ENCODE measurements at places on chromosomes 12 and 14.

GRCh38 chr14:89958966-89959365 is 3.2 kb downstream of the TDP1 start:
- DNase-seq, result no peak

- no peak for DNase-seq
Measured at GRCh38 chr12:48261773-48262172, 58.7 kb upstream of the OR10AD1 start.

GRCh38 chr14:95620659-95621059 is 65.6 kb upstream of the TCL1B start:
- DNase-seq, result no peak

GRCh38 chr14:92022036-92022435 is 17.8 kb downstream of the TRIP11 start:
- no peak for DNase-seq

DNA sequence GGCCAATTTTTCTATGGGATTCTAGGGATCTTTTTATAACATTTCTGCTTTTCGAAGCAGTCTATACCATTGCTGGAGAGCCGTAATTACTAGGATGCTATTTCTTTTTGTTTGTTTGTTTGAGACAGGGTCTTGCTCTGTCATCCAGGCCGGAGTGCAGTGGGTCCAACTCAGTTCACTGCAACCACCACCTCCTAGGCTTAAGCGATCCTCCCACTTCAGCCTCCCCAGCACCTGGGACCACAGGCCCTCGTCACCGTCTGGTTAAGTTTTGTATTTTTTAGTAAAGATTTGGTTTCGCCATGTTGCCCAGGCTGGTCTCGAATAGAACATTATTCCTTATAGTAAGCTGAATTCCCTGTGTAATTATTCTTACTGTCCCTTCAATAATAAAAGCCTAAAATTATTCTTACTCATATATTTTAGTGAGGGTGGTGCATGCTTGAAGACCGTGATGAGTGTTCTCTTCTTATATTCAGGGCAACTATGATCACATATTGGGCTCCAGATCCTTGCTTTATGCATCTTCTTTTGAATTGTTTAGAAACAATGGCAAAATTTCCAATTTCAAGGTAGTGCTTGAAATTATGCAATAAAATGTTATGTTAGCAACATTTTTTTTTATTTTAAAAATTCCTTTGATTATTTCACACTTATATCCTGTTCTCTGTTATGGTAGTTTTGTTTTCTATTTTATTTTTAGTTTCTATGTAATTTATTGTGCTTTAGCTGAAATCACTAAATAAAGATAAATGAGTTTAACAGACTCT is 66.2 kb downstream of the CRADD start:
- no peak for DNase-seq

- DNase-seq, result no peak
Measured at GRCh38 chr12:56206452-56207166, 15.1 kb downstream of the RNF41 start.

DNA sequence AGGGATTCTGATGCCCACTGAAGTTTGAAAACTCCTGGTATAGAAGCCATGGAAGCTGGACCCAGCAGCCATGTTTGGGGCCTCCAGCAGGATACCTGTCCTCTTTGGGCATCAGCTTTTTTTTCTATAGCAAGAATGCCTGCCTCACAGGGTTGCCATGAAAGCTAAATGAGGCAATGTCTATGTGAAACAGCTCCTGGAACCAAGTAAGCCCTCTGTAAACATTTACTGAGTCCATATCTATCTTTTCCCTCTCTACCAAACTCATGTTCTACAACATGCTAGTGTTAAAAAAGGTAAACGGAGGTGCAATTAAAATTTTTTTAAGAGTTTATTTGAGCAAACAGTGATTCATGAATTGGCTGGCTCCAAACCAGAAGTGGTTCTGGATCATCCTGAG is 28.6 kb downstream of the FLVCR2 start:
- DNase-seq, result no peak

- DNase-seq, result no peak
Measured at GRCh38 chr12:97556302-97556779, 93.7 kb downstream of the RMST start.

- DNase-seq, result no peak
Measured at GRCh38 chr14:58620011-58620410, 17.8 kb upstream of the DACT1 start.

DNA sequence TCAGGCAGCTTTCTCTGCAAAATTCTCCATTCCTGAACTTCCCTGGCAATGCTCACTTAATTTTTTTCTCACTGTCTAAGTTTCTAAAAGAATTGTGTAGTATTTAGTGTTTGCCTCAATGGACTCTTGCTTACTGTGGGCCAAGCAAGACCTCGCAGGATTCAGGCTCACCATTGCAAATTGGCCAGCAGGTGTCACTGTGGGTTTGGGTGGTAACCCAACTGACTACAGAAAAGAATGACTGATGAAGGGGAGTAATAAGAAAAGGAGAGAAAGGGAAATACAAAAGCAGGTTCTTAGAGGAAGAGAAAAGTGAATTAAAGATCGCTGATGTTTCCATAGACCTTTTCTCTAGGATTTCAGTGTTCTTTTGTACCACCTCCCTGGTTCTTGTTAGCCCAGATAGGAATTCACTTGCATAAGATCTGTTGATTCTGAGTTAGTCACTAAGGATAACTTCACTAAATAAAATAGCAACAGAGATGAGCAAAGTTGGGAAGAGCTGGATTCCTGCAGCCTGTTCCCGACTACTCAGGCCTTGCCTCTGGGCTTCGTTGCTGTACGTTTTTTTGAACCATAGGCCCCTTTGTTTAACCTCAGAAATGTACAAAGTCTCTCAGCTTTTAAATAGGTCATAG is 386.5 kb upstream of the DDHD1 start:
- peak; percentile 7 for DNase-seq

DNA sequence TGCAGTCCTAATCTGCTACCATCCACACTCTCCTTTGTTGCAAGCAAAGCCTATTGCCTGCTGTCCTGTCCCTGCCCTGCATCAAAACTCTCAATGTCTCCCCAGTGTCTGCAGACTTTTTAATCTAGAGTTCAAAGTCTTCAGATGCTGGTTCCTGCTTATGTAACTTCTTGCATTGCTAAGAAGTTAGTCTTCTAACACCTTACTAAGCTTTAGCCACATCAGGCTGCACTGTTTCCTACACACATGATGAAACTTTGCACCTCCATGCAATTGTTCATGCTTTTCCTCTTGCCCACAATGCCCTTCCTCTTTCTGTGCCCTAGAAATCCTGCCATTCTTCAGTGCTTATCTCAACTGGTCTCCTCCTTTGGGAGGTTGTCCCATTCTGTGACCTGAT is 16.2 kb upstream of the DICER1 start:
- no peak for DNase-seq
